Fibroblast of skin of abdomen (primary cell): ENCODE measurements at places on chromosomes 11 and 22.
A peak's percentile ranks its signal among the peaks of the same experiment; 100 is the strongest.

GRCh38 chr11:42502151-42502550, 809.6 kb upstream of the API5 start:
- DNase-seq, result no peak

DNA sequence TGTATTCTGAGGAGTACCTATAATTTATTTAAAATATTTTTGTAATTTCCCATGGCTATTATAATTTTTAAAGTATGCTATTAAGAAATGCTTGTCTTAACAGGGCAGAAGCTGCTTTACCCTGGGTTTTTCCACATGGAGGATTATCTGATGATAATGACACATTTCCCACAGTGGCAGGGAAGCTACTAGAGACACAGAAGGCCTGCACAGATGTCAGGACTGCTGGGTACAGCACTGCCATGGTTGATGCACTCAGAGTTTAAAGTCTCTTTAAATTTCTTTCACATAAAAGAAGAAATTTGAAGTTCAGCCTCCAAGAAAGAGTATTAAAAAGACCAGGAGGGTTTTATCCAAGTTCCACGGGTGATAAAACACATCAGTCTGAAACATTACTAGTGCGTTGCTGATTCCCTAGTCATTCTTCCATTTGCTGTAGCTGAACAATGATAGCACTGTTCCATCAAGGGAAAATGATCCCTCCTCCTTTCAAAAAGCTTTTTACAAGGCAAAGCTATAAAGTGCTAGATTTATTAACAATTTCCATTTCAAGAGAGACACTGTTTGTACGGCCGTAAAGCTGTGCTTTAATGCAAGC, 363.0 kb downstream of the CNTN5 start:
- no peak for DNase-seq

- DNase-seq, result peak; percentile 90
Observed at GRCh38 chr11:116865696-116866095, 28.3 kb upstream of the APOA1 start.

GRCh38 chr11:116901211-116901610, 63.8 kb upstream of the APOA1 start:
- DNase-seq, result no peak

- DNase-seq, result no peak
Observed at GRCh38 chr11:66866511-66866986, 9.7 kb downstream of the LRFN4 start.

GRCh38 chr22:33923660-33924246, 3.5 kb upstream of the LARGE1 start:
- peak; percentile 69 for DNase-seq

GRCh38 chr11:14054116-14055107, 91.9 kb downstream of the SPON1 start:
- DNase-seq, result peak; percentile 96
